Activated CD4-positive, alpha-beta T cell treated with anti-CD3 and anti-CD28 coated beads for 48 hours (primary cell): ENCODE measurements at places on chromosomes 2 and 18.

DNA sequence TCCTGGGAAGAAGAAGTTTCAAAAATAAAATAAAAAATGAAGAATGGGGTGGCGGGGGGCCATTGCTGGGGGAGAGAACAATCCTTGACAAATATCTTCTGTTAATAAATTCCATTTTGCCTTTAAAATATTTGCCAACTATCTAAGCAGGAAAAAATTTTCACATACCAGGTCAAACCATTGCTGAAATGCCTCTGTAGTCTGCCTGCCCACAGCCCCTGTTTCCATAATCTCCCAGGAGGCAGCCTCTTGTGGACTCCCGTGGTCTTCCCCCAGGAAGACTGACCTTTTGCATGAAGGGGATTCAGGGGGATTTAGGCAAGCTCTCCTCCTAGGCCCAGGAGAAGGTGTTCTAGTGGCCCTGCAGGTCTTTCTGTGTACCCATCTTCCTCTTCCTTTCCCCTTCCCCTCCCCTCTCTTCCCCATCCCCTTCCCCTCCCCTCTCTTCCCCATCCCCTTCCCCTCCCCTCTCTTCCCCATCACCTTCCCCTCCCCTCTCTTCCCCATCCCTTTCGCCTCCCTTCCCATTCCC is 61.0 kb downstream of the RPL37A start:
- no peak for DNase-seq

DNA sequence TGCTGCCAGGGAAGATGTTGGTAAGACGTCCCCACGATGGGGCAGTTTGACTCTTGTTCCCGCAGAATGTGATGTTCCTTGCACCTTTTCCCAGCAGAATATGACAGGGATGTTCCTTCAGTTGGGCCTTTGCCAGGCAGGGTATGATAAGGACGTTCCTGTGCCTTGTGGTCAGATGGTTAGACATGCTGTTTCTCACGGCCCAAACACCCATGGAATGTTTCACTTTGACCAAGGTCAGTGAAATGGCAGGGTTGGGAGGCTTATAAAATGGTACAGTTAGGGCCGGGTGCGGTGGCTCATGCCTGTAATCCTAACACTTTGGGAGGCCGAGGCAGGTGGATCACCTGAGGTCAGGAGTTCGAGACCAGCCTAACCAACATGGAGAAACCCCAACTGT is 40.3 kb upstream of the YPEL5 start:
- DNase-seq = no peak

GRCh38 chr2:187297801-187298200 is 150.3 kb downstream of the CALCRL start:
- DNase-seq = no peak

GRCh38 chr2:231117922-231118613 is 6.8 kb downstream of the HTR2B start:
- no peak for DNase-seq

- DNase-seq = no peak
Measured at GRCh38 chr2:70936979-70937811, 1.5 kb downstream of the ATP6V1B1 start.

DNA sequence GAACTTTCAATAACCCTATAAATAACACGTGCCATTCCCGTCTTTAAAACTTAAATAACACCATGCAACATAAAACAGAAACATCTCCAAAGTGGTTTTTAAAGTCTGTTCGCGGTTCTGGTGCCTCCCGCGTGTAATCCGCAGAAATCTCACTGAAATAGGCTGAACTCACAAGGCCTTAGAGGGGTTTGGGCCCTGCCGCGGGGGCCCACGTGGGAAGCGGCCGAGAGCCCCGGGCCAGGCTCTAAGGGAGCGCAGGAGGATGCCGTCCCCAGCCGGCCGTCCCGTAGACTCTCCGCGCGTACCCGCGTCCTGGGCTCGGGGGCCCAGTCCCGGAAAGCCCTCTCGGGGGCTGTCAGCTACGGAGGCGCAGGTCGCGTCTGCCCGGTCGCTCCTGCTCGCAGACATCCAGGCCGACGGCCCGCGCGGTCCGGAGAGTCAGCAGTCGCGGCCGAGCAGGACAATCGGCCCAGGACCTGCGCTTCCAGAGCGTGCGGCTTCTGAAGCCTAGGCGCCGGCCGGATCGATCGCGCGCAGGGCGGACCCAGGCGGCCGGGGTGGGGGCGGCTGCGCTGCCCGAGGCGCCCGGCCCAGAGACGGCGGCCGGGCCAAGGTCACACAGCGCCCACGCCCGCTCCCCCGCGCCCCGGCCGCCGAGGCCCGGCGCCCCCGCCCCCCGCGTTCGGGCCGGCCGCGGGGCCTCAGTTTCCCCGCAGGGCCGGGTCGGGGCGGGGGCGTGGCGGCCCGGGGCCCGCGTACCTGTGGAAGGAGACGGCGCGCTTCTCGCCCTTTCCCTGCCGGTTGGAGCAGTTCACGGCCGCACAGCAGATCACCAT is 558 bp downstream of the THAP4 start:
- DNase-seq = peak; percentile 51

GRCh38 chr2:221426929-221427328 is 145.2 kb downstream of the EPHA4 start:
- no peak for DNase-seq

DNA sequence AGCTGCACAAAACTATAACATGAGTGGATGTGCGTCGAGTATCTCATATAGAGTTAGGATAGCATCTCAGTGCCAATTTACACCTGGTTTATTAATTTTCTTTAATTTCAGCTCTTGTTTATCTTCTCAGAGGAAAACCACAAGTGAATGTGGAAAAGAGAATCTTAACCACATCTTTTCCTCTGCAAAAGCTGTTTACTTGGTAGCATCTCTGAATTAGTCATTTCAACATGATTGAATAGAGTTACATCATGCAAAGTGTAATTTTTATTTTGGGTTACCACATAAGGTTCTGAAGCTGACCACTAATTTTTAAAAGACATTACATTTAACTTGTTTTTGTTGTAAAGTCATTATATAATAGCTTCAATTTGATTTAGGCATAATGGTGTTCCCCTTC is 83.8 kb upstream of the FAM237A start:
- DNase-seq = no peak

DNA sequence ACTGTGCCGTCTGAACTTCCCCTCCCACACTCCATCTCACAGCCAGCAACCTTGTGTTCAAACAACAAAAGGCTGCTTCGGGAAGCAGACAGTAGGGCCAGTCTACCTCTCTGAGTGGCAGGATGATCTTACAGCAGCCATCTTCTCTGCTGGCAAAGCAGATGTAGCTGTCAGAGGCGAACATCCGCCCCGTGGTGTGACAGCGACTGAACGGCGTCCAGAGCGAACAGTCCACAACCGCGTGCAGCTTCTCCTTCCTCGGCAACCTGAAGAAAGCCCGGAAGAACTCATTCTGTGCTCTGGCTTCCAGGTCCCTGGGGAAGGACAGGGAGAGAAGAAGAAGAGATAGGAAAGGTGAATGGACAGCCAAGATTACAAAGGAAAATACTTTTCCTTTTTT is 38.0 kb downstream of the RPL31 start:
- no peak for DNase-seq

- DNase-seq = no peak
Measured at GRCh38 chr2:242069018-242069417, 199.5 kb downstream of the RTP5 start.

- no peak for DNase-seq
Measured at GRCh38 chr2:26976237-26976636, 5.8 kb downstream of the MAPRE3 start.

GRCh38 chr2:30932870-30933269 is 125.6 kb upstream of the CAPN13 start:
- DNase-seq = peak; percentile 12

- DNase-seq = no peak
Measured at GRCh38 chr2:226411727-226412360, 387.8 kb downstream of the IRS1 start.

DNA sequence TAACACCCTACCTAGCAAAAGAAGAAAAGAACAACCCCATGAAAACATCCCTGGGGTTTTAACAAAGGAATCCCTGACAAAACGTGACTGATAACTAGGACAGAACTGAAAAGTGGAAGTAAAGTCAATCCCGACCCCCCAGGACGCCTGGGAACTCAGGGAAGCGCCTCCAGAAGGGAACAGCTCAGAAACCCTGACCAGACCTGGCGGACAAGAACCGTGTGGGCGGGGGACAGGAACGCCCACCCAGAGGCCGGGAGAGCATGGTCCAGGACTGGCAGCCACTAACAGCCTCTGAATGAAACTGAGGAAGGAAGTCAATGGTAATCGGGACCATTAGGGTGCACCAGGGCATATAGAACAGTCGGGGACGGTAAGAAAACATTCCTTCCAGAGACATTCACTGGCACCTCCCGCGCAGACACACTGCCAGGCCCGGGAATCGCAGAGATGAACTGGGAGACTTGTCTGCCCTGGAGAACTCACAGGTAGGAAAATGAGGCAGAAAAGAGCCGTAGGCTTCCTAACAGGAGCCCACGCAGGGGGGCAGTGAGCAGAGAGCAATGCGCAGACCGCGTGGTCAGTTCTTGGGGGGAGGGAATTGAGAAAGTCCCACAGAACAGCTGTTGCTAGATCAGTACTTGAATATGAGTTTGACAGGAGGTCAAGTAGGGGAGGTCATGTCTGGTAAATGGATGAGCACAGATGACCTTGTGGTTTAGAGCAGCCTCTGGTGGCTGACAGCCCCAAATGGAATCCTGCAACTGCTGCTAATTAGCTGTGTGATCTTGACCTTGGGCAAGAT is 1.3 kb upstream of the TBC1D8 start:
- no peak for DNase-seq

DNA sequence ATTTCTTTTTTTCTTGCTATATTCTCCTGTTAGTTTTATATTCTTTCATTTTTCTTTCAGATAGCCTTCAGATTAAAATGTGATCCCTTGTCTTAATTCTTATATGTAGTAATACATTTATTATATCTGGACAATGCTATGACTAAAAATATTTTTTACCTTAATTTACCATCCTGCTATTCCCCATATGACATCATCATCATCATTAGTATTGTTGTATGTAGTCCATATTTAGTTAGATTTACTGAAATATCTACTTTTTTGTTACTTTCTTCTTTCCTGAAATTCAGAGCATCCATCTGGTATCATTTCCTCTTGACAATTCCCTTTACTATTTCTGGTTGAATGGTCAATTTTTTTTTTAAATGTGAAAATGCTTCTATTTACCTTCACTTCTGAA is 951.6 kb upstream of the POU3F3 start:
- no peak for DNase-seq

GRCh38 chr2:154912215-154912614 is 213.7 kb downstream of the KCNJ3 start:
- no peak for DNase-seq

GRCh38 chr18:21693322-21693721 is 11.3 kb downstream of the ABHD3 start:
- DNase-seq = no peak

DNA sequence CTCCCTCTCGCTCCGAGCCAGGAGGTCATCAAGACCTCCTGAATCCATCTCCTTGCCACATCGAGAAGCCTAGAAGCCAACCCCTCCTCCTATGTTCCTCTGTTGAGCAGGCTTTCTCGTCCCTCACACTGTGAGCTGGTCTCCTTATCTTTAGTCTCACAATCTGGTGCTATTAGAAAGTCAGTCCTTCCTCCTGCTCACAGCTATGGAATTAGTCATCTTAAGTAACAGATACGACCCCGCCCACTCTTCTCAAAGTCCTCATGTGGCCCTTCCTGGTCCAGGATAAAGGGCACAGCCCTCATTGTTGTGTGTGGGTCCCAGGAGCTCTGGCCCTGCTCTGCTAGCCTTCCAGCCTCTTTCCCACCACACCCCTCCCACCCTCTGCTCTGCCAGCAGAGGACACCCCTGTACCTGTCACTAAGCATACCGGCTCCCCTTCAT is 41.4 kb upstream of the TRIB2 start:
- no peak for DNase-seq

DNA sequence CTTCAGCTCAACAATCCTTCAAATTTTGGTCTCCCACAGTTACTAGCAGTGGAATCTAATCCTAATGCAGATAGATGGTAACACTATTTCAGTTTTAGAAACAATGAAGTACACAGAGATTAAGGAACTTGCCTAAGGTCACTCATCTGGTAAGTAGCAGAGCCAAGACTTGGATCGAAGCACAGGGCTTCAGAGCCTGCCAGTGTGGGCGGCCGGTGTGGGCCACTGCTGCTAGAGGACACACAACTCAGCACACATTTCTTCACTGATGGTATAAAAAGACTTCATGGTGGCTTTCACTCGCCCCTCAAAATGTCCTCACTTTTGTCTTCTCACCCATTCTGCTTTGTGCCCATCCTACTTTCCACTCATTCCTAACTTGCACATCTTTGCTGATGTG is 11.1 kb downstream of the C2orf74 start:
- no peak for DNase-seq

DNA sequence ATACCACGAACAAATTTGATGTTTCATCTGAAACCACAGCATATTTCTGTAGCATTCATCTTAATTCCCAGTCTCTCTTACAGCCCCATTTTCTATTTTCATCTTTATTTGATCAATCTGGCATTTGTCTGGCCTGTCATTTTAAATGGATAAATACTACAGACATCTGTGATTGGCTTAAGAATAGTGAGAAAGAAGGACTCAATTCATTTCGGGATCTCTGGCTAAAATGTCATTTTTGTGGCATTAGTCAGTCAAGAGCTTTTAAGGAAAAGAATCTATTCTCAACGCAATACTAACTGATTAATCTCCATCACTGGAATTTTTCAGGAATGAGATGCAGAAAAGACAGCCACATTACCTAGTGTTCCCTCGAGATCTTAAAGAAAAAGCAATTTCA is 585.9 kb downstream of the IRS1 start:
- no peak for DNase-seq

GRCh38 chr2:56117764-56118163 is 66.0 kb upstream of the CCDC85A start:
- no peak for DNase-seq

DNA sequence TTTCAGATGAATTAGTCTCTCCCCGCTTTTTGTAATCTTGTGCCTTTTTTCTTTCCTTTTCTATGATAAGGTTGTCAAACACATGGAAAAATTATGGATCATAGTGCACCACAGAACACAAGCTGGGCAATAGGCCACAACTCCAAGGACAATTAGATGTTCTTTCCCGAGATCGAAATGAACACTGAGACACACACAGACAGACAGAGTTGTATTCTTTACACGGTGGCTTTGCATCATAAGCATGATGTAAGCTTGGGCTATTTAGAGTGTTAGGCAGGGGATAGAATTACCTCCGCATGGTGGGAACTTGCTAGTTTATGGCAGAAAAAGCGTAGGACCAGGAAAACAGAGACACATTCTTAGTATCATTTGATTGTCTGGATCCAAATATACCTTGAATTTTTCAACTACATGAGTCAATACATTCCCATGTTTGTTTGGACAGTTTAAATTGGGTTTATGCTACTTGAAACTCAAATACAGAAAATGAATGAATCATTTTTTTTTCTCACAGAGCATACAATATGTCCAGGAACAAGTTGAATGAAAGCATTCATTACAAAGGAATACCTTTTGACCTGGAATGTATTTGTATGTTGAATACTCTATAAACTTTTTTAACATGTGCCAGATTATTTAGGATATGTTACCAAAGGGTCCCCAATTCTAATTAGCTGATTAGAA is 1611.5 kb upstream of the TMEFF2 start:
- no peak for DNase-seq
